ENCODE measurements at places on chromosomes 6 and 20.

DNA sequence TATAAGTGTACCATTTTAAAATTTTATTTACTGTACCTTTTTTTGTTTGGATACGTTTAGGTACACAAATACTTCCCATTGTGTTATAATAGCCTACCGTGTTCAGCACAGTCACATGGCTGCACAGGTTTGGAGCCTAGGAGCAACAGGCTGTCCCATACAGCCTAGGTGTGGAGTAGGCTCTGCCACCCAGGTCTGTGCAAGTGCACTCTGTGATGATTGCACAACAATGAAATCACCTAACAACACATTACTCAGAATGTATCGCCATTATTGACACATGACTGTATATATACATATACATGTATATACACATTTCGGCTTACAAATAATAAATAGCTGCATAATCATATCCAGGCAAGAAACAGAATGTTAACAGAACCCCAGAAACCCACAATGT lies 15.4 kb downstream of the SERAC1 start:
- no peak for DNase-seq

DNA sequence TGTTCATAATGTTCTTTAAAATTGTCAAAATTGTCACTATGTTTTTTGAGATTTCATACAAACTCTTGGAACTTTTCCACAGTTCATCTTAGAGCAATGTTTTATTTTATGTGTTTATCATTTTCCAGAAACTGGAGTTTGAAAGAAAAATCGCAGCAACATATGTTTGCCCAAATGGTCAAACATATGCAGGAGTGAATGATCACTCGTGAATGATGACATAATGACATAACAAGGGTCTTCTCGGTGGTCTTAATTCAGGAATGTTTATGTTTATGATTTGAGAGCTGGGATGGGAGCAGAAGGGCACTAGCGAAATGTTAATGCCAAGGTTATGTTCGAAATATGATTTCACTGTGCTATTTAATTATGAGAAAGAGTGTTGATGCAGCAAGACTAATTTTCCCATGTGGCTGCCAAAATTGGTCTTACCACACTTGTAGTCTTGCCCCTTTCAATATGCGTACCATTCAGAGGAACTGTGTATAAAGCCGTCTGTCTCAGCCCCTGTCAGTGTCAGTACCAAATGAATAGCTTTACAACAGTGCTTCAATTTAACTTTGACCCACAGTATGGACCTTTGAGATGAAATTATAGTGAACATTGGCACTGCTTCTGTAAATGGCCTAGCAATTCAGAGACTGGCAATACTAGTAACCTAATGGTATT lies 152.3 kb downstream of the CARMIL1 start:
- DNase-seq = no peak

DNA sequence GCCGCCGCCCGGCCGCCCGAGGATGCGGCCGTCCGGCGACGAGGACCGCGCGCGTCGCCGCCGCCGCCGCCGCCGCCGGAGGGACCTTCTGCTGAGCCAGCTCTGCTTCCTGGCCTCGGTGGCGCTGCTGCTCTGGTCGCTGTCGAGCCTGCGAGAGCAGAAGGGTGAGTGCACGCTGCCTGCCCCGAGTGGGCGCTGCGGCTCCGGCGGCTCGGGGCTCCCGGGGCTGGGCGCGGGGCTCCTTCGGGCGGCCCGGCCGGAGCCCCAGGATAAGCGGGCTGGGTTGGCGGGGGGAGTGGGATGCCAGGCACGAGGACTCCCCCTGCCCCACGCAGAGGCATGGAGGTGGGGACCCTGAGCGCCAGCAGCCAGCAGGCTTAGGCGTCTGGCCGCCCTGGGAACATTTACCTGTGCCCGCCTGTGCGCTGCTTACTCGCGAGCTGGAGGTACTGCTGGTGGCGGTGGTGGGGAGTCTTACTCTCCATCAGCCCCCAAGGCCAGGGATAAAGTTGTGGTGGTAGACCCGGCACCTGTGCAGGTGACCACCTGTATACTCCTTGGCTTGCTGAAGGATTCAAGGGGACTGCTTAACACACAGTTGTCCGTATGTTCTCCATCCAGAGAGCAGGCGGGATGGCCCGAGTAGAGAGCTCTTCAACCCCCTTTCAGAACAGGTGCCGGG lies 520 bp downstream of the SLC24A3 start:
- no peak for DNase-seq

GRCh38 chr6:74277777-74278186 lies 581.8 kb downstream of the CD109 start:
- DNase-seq = no peak

DNA sequence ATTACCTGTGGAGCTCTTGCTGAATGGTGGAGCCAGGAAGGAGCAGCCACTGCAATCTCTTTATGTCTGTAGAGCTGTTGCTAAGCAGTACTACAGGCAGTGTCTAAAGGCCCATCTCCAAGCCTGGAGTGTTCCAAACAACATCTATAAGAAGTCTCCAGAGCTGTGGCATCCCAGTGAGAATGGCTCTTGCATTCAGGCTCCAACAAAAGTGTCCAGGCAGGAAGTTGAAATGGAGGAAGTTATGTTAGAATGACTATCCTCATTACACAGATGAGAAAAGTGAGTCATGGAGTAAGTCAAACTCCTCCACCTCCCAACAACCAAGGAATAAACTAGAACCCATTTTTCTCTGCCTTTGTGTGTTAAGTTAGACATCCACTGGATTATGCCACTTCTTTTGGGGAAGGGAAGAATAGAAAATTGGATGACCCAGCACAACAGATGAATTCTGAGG lies 288.5 kb upstream of the STXBP5 start:
- no peak for DNase-seq

GRCh38 chr6:106147476-106147875 lies 61.3 kb downstream of the PRDM1 start:
- DNase-seq = no peak

GRCh38 chr20:38433304-38433972 lies 1.7 kb downstream of the SNHG17 start:
- no peak for DNase-seq

- no peak for DNase-seq
Measured at GRCh38 chr6:34630040-34630439, 66.5 kb downstream of the ILRUN start.

GRCh38 chr6:26550250-26550993 lies 12.3 kb downstream of the HMGN4 start:
- no peak for DNase-seq

DNA sequence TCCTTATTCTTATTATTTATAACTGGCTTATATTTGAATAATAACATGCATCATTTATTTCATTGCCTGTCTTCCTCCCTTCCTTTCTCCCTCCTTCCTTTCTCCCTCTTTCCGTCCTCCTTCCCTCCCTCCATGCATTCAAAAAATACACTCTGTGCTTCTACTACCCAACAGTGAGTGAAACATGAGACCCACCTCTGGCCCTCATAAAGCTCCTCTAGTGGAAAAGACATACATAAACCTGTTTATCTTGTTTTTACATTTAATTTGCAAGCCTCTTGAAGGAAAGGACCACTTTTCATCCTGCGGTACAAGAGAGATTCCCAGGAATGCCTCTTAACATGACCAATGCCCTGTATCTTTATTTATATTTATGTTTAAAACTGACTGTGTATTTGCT lies 21.8 kb upstream of the ISM1 start:
- no peak for DNase-seq

DNA sequence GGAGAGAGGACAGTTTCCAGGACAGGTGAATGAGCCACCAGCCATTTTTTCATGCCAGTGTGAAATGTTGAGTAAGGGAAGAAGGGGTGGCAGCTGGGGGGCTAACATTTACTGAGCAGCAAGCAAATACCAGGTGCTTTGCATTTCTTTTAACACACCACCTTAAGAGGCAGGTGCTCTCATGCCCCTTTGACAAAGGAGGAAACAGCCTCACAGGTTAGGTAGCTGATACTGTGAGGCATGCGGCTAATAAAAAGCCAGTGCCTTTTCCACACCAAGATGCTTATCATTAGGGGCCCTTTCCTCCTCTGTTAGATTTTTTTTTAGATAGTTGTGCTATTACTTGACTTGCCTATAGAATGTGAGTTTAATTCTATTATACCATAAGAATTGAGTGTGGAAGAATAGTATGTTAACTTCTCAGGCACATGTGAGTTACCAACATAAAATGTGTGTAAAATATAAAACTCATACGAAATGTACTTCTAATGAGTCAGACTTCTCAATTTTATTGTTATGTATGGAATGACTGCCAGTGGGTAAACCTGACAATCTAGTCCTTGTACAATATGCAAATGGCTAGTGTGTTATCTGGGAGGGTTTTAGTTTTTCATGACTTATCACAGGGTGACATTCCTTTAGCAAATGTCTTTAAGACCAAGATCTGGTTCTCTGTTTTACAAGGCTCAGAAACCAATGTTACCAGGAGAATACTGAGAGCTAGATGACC lies 260.0 kb downstream of the TMEM242 start:
- DNase-seq = no peak

GRCh38 chr6:42762950-42763349 lies 17.0 kb upstream of the TBCC start:
- no peak for DNase-seq

- no peak for DNase-seq
Measured at GRCh38 chr20:11158589-11158988, 484.8 kb upstream of the JAG1 start.

GRCh38 chr6:70241031-70241430 lies 61.9 kb downstream of the COL9A1 start:
- no peak for DNase-seq

GRCh38 chr20:61745397-61746146 lies 320.1 kb downstream of the TAF4 start:
- no peak for DNase-seq

GRCh38 chr6:1602049-1602713 lies 7.5 kb upstream of the FOXC1 start:
- DNase-seq = no peak

- no peak for DNase-seq
Measured at GRCh38 chr6:84016029-84016428, 17.5 kb upstream of the MRAP2 start.

DNA sequence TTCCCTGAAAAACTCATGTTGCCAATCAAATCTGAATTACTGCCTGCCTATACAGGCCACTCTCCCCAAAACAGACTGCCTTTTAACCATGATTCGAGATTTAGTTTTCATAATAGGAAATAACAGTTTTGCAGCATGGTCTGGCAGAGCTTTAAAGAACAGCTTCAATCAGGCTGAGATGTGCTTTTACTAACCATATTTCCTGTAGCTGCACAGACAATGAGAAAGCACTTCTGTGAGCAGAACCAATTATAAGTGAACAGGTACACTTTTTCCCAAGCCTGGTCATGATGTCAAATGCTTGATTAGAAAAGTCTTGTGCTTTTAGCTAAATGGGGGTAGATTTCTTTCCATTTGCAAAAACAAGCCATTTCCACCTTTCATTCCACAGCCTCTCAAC lies 108.2 kb downstream of the THEMIS start:
- DNase-seq = peak; percentile 34

DNA sequence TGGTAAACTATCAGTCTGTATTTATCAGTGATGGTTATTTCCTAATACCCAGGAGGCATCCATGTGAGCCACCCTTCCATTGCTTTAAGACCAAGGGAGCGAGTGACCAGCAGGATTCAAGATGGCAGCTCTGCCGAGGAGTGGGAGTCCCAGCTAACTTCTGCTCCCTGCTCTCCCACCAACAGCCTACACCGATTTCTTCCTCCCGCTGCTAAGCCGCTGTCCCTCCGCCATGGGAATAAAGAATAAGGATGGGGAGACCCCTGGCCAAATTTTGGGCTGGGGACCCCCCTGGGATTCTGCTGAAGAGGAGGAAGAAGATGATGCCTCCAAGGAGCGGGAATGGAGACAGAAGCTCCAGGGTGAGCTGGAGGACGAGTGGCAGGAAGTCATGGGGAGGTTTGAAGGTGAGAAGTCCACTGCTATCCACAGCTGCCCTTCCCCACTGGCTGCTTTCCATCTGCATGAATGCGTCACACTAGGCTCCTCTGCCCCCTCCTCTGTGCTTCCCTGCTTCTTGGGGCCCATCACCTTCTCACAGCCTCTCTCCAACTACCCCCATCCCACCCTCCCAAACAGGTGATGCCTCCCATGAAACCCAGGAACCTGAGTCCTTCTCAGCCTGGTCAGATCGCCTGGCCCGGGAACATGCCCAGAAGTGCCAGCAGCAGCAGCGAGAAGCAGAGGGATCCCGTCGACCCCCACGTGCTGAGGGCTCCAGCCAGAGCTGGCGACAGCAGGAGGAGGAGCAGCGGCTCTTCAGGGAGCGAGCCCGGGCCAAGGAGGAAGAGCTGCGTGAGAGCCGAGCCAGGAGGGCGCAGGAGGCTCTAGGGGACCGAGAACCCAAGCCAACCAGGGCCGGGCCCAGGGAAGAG lies 10.3 kb downstream of the NFKBIL1 start:
- DNase-seq = no peak

- no peak for DNase-seq
Measured at GRCh38 chr6:104813552-104813951, 46.2 kb downstream of the HACE1 start.

DNA sequence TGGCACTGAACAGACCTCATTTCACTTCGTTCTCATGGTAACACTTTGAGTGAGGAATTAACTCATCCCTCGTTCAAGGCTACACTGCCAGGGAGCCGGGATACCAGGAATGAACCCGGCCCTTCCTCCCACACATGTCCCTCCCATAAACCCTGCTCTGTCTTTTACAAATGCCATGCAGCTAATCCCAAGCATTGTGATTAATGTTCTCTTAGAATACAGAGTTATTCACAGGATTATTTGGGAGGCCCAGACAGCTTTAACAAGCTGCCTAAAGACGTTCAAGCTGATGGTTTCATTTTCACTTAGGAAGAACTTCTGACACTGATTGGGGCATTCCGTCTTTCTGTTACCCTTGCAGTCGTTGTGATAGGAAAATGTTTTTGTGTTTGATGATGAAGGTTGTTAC lies 42.5 kb upstream of the CD83 start:
- peak; percentile 55 for DNase-seq

DNA sequence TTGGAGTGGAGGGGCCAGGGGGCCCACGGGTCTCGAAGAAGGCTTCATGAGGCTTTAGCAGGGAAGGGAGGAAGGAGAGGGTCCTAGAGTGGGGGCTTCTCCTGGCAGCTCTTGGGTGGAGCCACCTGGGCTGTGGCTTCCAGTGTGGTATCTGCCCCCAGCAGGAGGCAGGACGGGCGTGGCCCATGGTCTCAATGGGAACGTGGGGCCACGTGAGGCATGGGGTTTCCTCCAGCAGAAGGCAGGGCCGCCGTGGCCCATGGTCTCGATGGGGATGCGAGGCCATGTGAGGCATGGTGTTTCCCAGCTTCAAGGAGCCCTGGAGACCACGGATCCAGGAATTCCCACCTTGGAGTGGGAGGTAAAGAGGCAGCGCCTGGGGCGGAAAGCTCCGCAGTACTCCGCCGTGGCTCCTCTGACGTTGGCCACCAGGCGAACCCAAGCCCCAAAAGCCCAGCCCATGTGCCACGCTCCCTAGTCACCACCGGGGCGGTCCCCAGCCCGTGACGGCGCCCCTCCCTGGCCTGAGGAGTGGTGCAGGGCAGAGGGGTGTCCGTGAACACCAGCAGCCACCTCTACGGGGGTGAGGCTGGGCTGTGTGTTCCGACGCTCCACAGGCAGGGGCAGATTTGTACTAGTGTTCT lies 62.0 kb upstream of the GATA5 start:
- DNase-seq = no peak

- no peak for DNase-seq
Measured at GRCh38 chr6:130677312-130677711, 149.9 kb upstream of the SMLR1 start.

All from CD4-positive, alpha-beta T cell treated with Interleukin-6 at 100 ng/mL for 8 hours (primary cell).